ENCODE measurements at places on chromosomes 7 and 10. TPM values are rescaled to one million over a fixed set of nuclear protein-coding genes. Genes with fewer than 3 reads are reported as not detected.

The CLDN3 gene
- total RNA-seq = 16.8 TPM

The HIF1AN gene
- total RNA-seq = 83.1 TPM

The DBF4 gene
- total RNA-seq = 48.8 TPM

The MUC12 gene
- total RNA-seq = 6.8 TPM

The LRRC61 gene
- 13.8 TPM for total RNA-seq

The NUB1 gene
- total RNA-seq = 50.5 TPM

The GFRA1 gene
- total RNA-seq = 0.10 TPM

The ADARB2 gene
- 0.31 TPM for total RNA-seq

The ANKRD61 gene
- total RNA-seq = 0.18 TPM

The HTR5A gene
- not detected for total RNA-seq

The TMEM236 gene
- 0.05 TPM for total RNA-seq

The SLC29A4 gene
- total RNA-seq = 38.9 TPM

DNA sequence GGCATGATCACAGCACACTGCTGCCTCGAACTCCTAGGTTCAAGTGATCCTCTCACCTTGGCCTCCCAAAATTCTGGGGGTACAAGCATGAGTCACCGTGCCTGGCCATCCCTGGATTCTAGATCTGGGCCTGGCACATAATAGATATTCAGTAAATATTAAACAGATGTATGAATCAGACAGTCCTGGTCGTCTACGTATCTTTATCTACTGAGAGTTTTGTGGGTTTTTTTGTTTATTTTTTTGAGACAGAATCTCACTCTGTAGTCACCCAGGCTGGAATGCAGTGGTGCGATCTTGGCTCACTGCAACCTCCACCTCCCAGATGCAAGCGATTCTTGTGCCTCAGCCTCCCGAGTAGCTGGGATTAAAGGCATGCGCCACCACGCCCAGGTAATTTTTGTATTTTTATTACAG lies 24.3 kb upstream of the ITGB1 start:
- H3K27ac ChIP-seq = peak overlapping the region; percentile 100
- DNase-seq = no peak
- H3K36me3 ChIP-seq = no peaks in the 10 kb centered on the region
- H3K4me3 ChIP-seq = no peak overlapping the region
- peaks cover 71% of the 10 kb centered on the region for H3K4me1 ChIP-seq

DNA sequence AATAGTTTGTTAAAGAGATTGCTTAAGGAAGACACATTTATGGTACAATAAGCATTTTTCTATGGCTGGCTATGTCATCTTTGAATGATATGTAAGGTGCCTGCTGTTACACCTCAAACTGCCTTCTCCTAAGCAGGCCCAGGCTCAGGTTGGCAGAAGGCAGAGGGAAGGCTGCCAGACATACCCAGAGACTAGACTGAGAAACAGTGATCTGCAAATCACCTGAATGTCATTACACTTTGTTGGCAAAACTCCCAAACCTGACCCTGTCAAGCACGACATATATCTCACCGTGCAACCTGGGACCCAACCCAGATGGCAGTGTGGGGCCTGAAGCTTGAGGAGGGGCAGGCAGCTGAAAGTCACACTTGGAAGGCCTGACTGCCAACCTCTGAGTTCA lies 136.6 kb upstream of the TARP start:
- H3K4me3 ChIP-seq = no peak overlapping the region
- H3K27ac ChIP-seq = no peak overlapping the region
- H3K4me1 ChIP-seq = no peaks in the 10 kb centered on the region
- no peaks in the 10 kb centered on the region for H3K36me3 ChIP-seq

- H3K27me3 ChIP-seq = no peaks in the 10 kb centered on the region
- no peak for DNase-seq
- H3K36me3 ChIP-seq = no peaks in the 10 kb centered on the region
- no peaks in the 10 kb centered on the region for H3K4me1 ChIP-seq
- H3K4me3 ChIP-seq = no peak overlapping the region
- no peak overlapping the region for H3K27ac ChIP-seq
Measured at GRCh38 chr10:84456126-84456525, 127.7 kb downstream of the CCSER2 start.

DNA sequence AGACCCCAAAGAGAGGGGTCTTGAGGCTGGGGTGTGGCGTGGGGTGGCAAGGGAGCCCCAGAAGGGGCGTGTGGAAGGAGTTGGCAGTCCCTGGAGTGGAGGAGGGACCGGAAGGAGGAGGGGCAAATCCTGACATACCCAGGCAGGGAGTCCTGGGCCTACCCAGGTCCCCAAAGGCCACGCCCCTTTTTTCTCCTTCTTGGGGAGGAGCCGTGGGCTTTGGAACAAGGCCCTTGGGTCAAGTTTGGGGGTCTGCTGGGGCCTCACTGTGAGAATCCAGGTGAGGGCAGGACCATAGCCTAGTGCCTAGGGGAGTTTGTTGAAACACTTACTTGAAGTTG lies 1.2 kb upstream of the SMARCD3 start:
- no peaks in the 10 kb centered on the region for H3K36me3 ChIP-seq
- H3K27ac ChIP-seq = 0 out of 2 replicates have a peak overlapping the region, but pooled peaks have one; percentile 74
- no peak for DNase-seq
- H3K4me3 ChIP-seq = no peak overlapping the region

DNA sequence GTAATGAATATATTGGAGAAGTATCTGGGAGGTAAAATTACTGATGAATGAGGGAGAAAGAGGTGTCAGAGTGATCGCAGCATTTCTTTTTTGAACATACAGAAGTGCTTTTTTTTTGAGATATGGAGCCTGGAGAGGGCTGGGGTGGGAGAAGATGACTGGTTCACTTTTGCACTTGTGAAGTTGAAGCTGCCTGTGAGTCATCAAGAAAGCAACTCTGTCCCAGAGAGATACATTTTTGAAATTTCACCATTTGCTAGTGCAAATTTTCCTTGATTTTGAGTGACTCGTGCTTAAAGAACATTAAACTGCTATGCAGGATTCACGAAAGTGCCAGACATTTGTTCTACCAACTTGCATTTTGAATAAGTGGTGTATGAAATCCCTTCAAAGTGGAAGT lies 81.8 kb downstream of the ADRA2A start:
- no peak overlapping the region for H3K4me3 ChIP-seq
- H3K36me3 ChIP-seq = no peaks in the 10 kb centered on the region
- H3K27ac ChIP-seq = no peak overlapping the region
- no peaks in the 10 kb centered on the region for H3K4me1 ChIP-seq

DNA sequence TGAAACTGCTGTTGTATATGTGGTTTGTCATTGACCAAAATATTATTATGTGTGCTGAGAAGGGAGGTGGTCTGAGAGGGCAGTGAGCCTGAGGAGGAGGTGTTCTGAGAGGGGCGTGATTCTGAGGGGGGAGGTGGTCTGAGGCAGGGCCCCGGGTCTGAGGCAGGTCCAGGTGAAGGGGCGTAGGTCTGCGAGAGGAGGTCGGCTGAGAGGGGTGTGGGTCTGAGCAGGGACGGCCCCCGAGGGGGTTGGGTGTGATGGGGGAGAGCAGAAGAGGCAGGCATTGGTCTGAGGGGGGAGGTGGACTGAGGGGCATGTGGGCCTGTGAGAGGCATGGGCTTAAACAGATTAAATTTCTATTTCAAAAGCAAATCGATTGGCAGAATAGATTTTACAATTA lies 32.4 kb downstream of the AKR1C4 start:
- no peaks in the 10 kb centered on the region for H3K36me3 ChIP-seq
- no peak overlapping the region for H3K27ac ChIP-seq
- no peak for DNase-seq
- no peaks in the 10 kb centered on the region for H3K4me1 ChIP-seq

- H3K4me1 ChIP-seq = no peaks in the 10 kb centered on the region
- no peak for DNase-seq
- H3K4me3 ChIP-seq = no peak overlapping the region
- no peaks in the 10 kb centered on the region for H3K27me3 ChIP-seq
Measured at GRCh38 chr7:105611856-105612775, 30.8 kb upstream of the EFCAB10 start.

GRCh38 chr10:86970982-86971231 lies 2.6 kb downstream of the ADIRF start:
- H3K36me3 ChIP-seq = no peaks in the 10 kb centered on the region
- no peaks in the 10 kb centered on the region for H3K27me3 ChIP-seq
- peak overlapping the region; percentile 77 for H3K4me3 ChIP-seq
- H3K27ac ChIP-seq = peak overlapping the region; percentile 79
- no peak for DNase-seq

GRCh38 chr7:15686295-15686956 lies at the start of gene MEOX2:
MEOX2 (minus strand) TSS chr7:15686683; CDS start chr7:15686402, 281 bp downstream.
- peaks cover 15% of the 10 kb centered on the region for H3K4me1 ChIP-seq
- no peaks in the 10 kb centered on the region for H3K36me3 ChIP-seq
- H3K4me3 ChIP-seq = peak within 1 kb of the TSS; percentile 20
- H3K27ac ChIP-seq = no peak within 1 kb of the TSS
- H3K27me3 ChIP-seq = peaks cover 37% of the 10 kb centered on the region

- H3K4me1 ChIP-seq = peaks cover 9% of the 10 kb centered on the region
- H3K27ac ChIP-seq = no peak overlapping the region
- no peaks in the 10 kb centered on the region for H3K36me3 ChIP-seq
- H3K27me3 ChIP-seq = no peaks in the 10 kb centered on the region
- no peak for DNase-seq
Measured at GRCh38 chr7:98251231-98251600, 816 bp downstream of the TECPR1 start.

DNA sequence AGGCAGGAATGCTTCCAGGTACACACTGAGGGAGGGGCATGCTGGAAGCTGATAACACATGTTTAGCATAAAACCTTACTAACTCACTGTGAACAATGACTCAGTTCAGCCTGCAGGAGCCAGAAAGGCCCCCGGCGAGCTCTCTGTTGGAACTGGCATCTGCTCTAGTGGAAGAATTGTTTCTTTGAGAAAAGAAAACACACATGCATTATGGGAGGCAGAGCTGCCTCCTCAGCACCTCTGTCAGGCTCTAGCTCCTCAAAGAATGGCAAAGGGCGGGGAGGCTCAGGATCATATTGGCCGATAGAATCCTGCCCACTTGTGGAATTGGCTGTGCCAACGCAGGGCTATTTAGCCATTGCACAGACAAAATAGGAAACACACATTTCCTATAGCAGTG lies 338.3 kb downstream of the CXCL12 start:
- no peak for DNase-seq
- H3K27me3 ChIP-seq = peaks cover 7% of the 10 kb centered on the region
- no peak overlapping the region for H3K4me3 ChIP-seq
- H3K4me1 ChIP-seq = no peaks in the 10 kb centered on the region
- no peaks in the 10 kb centered on the region for H3K36me3 ChIP-seq
- H3K27ac ChIP-seq = no peak overlapping the region

DNA sequence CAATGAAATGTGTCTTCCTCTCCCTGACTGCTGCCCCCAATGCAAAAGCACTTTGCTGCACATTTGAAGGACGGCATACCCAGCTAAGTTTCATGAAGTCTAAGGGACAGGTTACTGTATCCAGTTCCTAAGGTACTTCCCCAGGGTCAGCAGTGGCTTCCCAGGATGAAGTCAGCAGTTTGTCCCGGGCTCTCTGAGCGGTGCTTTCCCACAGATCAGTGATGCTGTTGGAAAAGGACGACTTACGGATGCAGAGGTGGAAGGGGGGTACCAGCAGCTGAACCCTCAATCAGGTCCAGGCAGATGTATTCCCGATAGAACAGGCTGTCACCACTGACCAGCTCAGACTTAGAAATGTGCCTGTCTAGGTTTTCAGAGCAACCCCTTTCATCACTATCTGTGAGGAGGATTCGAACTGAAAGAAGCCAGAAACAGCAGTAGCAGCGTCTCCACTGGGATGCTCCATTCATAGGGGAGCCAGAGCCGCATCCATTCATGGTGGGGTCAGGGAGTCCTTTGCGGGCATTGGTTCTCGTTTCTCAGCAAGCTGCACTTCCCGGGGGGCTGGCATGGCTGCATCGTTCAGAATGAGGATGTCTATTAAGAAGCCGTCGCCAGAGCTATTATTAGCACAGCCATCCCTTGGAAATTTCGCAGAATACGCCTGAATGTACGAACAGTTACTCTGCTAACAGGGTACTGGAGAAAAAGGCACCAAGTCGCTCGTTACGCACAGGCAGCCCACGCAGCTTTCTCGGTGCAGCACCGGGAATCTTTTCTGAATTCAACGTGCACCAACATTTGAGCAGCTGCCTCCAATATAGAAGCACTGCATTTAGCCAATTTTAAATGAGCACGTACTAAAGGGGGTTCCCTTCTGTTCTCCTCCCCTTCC lies 303.7 kb downstream of the PRPF18 start:
- H3K36me3 ChIP-seq = no peaks in the 10 kb centered on the region
- DNase-seq = no peak
- peak overlapping the region; percentile 49 for H3K4me3 ChIP-seq
- H3K27me3 ChIP-seq = no peaks in the 10 kb centered on the region
- no peaks in the 10 kb centered on the region for H3K4me1 ChIP-seq

- no peaks in the 10 kb centered on the region for H3K36me3 ChIP-seq
- no peak overlapping the region for H3K27ac ChIP-seq
- H3K4me1 ChIP-seq = no peaks in the 10 kb centered on the region
- H3K4me3 ChIP-seq = no peak overlapping the region
Measured at GRCh38 chr7:150733482-150734095, 3.6 kb upstream of the GIMAP5 start.

- no peaks in the 10 kb centered on the region for H3K4me1 ChIP-seq
- no peak overlapping the region for H3K4me3 ChIP-seq
- H3K27me3 ChIP-seq = no peaks in the 10 kb centered on the region
- no peak overlapping the region for H3K27ac ChIP-seq
Measured at GRCh38 chr10:37478381-37478780, 353.0 kb downstream of the ANKRD30A start.

DNA sequence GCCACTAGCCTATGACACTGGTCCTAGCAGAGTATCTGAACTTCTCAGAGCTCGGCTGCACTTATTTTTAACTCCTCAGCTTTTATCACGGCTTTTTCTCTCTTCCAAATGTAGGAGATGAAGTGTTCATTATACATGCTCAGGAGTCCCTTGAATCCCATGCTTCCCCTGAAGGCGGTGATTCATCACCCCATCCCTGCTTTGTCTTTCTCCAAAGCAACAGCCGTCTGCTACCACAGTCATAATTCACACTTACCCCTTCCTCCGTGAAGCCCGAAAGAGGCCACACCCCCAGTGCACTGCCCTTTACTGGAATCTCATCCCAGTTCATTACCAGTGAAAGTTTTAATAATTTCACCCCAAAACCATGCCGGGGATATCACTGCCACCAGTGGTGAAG lies 301.5 kb upstream of the SHH start:
- H3K4me1 ChIP-seq = no peaks in the 10 kb centered on the region
- H3K27ac ChIP-seq = no peak overlapping the region
- H3K4me3 ChIP-seq = no peak overlapping the region

DNA sequence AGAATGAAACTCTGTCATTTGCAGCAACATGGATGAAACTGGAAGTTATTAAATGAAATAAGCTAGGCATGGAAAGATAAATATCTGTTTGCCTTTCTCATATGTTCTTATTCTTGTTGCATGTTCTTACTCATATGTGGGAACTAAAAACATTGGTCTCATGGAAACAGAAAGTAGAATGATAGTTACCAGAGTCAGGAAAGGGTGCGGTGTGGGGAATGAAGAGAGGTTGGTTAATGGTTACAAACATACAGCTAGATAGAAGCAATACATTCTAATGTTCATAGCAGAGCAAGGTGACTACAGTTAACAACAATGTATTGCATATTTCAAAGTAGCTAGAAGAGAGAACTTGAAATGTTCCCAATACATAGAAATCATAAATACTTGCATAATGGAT lies 105.1 kb downstream of the FAM107B start:
- DNase-seq = no peak
- no peaks in the 10 kb centered on the region for H3K4me1 ChIP-seq
- no peak overlapping the region for H3K4me3 ChIP-seq
- no peaks in the 10 kb centered on the region for H3K27me3 ChIP-seq
- H3K27ac ChIP-seq = no peak overlapping the region
- no peaks in the 10 kb centered on the region for H3K36me3 ChIP-seq

- no peaks in the 10 kb centered on the region for H3K4me1 ChIP-seq
- DNase-seq = no peak
- H3K27me3 ChIP-seq = no peaks in the 10 kb centered on the region
- H3K27ac ChIP-seq = no peak overlapping the region
- no peaks in the 10 kb centered on the region for H3K36me3 ChIP-seq
Measured at GRCh38 chr7:77329466-77330168, 86.5 kb downstream of the GSAP start.

All from Panc1 (cell line).